Astrocyte of the spinal cord (primary cell): ENCODE measurements at places on chromosomes 7 and 10.

DNA sequence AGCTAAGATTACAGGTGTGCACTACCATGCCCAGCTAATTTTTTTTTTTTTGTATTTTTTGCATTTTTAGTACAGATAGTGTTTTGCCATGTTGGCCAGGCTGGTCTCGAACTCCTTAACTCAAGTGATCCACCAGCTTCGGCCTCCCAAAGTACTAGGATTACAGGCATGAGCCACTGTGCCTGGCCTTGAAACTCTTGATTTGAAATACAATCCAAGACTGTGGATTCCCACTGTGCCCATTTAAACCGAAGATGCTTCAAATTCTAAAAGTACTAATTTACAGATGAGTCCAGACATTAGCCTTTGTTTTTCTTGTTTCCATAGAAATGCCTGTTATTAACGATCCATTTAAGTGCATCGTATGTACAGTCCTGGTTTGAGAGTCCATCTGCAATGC, 130.9 kb downstream of the CACNA2D1 start:
- DNase-seq: no peak

- no peak for DNase-seq
Observed at GRCh38 chr7:26183545-26184280, 16.8 kb downstream of the HNRNPA2B1 start.

DNA sequence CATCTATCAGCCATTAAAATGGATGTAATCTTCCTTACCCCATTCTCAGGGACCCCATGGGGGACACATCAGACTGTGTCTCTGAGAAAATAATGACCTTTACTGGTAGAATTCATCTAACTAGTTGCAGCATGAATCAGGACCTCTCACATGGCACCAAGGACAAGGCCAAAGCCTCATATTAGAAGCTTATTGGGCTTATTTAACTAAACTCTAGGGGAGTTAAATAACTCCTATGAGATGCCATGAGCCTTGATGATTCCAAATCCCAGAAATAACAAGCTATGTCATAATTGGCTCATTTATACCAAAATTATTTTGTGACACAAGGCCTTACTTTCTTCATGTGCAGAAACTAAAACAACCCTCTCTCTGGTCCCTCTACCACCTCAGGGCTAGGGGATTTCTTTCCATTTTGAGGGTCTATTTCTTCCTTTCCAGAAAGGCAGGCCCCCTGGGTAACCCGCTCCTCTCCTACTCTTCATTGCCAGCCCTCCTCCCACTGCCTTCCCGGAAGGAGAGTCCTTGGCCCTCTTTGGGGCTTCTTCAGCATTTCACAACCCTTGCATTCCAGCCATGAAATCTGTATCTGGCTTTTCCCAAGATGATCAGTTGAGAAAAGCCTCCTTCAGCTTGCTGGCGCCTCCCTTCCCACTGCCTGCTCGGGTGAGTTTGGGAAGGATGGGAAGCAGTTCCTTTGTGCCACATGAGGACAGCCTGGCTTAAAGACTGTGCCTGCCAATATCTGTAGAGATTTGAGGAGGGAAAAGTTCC, 41.8 kb upstream of the TRIM8 start:
- DNase-seq: no peak

- no peak for DNase-seq
Observed at GRCh38 chr10:43939939-43940820, 291.5 kb upstream of the ZNF32 start.

DNA sequence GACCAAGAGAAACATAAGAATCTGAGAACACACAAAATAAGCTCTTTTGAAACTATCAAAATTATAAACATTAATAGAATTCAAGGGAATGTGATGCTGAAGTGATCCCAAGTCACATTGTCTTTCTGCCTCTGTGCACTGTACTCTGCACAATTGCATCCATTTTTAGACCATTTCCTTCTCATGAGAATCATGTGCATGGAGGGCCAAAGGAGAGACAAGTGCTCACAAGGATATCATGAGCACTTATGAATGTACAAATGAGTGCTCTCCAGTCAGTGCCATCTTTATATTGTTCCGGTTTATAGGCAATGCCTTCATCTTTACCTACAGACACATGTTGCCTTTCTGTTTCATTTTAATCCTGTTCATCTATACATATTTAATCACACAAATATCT, 36.9 kb downstream of the MET start:
- DNase-seq: no peak

- DNase-seq: no peak
Observed at GRCh38 chr10:14781763-14782162, 7.1 kb upstream of the FAM107B start.
